DMS 273 treated with DMSO at 0.1 percent for 48 hours (cell line): ENCODE measurements at places on chromosomes 2 and 18.

DNA sequence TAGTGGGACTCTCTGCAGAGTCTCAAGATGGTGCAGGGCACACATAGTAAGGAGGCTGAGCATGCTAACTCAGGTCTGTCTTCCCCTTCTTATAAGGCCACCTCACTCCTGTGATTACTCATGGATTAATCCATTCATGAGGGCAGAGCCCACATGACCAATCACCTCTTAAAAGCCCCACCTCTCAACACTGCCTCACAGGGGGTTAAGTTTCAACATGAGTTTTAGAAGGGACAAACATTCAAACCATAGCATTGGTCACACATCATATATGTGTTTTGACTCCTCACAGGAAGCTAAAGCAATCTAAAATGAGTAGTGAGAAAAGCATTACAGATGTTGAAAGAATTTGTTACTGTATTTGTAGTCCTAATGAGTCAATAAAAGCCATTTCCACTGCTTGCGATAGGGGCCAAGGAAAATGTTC is 57.5 kb downstream of the DTNA start:
- DNase-seq, result no peak

GRCh38 chr2:183543222-183543621 is 419.0 kb downstream of the NUP35 start:
- DNase-seq, result no peak

DNA sequence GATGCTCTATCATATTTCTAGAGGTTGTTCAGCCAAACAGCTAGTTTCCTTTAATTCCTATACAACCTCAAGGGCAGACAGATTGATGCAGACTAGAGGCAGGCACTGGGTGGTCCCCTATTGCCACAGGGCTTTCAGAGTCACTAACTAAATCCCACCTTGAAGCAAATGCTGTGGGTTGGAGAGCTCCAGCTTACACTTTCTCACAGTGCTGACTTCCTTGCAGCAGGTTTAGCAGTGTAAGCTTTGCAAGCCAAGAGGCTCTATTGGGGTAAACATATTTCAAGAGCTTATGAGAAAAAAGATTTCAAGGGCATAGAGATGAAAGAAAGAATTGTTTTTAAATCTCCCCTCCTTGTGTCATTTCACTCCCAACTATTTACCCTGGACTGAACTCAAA is 366.5 kb upstream of the CRIM1 start:
- DNase-seq, result no peak

DNA sequence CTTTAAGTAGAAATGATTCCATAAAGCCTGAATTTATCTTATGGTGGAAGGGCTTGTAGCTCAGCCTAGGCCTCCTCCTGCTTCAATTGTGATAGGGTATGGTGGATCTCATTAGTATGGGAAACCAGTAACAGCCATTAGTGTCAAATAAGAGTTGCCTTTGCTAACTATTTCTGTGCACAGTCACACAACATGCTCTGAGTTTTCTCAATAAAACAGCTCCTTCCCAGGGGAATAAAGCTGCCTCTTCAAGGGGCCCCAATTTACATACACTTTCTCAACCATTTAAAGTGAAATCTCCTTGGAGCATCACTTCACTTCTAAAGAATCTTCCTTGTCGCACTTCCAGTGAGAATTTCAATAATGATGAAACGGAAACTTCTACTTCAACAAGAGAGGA is 53.4 kb downstream of the KLF7 start:
- DNase-seq, result no peak

GRCh38 chr2:160590664-160591063 is 97.1 kb upstream of the RBMS1 start:
- DNase-seq, result no peak

- no peak for DNase-seq
Observed at GRCh38 chr2:121173112-121173511, 111.9 kb downstream of the TFCP2L1 start.

- no peak for DNase-seq
Observed at GRCh38 chr2:143697744-143698143, 568.5 kb downstream of the ARHGAP15 start.

GRCh38 chr2:28496781-28497180 is 921 bp downstream of the PLB1 start:
- DNase-seq, result no peak

DNA sequence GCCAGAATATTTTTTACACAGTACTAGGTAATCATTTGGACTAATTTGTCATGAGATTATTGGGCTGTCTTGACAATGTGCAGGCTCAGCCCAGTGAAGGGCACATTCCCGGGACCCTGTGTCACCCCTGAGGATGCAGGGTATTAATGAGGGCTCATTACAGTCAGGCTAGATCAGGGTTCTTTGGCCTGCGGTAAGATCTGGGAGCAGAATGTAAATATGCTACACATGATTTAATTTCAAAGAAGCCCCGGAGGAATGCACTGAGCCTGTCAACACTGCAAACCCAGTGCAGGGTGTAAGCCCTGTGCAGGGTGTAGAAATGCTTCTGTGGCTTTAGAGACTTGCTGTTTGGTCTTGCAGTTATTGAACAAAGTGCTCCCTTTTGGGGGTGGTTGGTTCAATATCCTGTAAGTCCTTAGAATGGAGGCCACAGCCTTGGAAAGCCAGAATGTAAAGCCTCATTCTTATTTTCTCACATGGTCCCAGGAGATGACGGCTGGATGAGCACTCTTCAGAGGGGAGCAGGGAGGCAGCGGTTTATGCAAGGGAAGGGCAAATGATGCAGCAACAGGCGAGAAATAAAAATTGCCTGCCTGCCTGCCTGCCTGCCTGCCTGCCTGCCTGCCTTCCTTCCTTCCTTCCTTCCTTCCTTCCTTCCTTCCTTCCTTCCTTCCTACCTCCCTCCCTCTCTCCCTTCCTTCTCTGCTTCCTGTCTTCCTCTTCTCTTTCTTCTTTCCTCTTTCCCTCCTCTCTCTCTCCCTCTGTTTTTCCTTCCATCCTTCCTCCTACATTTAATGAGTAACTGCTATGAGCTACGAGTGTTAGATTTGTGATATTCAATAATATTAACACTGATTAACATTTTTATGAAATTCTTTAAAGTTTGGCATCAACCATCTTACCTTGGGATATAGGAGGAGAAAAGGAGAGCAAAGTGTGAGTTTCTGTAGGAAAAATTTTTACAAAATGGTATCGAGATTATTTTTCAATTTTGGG is 148.8 kb downstream of the VAPA start:
- DNase-seq, result no peak

DNA sequence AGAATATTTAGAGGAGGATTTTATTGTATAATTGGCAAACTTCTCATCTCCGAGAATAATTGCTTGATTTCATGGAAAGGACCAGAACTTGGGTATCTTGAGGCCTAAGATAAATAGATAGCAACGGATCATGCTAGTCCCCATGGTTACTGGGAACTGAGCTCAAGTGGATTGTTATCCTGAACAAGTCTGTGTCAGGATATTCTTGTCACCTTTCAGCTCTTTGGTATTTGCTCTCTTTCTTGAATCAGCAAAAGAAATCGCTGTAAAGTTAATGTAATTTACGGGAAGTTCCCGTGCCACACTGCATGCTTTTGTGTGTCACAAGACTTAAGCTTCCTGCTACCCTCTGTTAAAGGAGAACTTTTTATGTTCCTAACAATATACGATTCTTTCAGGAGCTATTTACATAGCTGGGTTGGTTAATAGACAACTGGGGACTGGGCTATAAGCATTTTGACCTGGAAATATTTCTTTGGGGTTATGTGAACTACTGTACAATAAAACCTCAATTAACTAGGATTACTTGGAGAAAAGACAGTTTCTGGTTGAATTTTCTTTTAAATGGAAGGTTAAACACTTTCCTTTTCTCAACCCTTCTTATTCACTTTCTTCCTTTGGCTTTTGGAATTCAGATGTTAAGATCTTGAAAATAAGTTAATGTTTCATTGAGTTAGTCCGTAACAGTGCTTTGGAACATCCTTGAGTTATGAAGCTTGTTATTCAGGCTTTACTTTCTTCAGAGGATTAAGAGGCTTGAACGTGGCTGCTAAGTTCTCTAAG is 151.2 kb downstream of the FMNL2 start:
- DNase-seq, result no peak

- no peak for DNase-seq
Observed at GRCh38 chr2:238483656-238484055, 56.9 kb downstream of the ASB1 start.

- no peak for DNase-seq
Observed at GRCh38 chr2:97900806-97901205, 94.9 kb downstream of the TMEM131 start.

DNA sequence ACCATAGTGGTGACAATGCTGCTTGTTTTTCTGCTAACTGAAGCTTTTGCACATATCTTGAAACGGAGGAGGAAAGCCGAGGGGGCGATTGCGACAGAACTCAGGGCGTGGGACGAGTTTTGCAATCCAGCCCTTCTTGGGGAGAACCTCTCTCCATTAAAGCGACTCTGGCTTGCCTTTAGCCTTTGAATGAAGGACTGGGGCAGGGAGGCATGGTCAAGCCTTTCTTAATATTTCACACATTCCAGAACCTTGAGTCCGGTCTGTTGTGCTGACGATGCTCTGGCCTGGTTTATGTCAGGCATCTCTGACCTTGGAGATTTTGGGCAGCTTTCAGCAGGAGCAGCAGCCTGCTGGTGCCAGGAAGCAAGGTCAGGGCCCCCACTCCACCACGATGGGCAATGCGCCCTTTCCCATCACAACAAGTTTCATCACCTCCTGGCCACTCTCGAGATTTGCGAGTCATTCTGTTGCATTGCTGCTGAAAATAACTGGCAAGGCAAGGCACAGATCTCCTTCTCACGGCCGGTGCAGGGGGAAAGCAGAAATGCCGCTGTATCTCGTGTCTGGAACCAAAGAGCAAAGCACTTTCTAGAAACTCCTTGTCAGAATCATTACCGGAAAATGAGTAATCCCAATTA is 10.8 kb downstream of the EMILIN2 start:
- no peak for DNase-seq

DNA sequence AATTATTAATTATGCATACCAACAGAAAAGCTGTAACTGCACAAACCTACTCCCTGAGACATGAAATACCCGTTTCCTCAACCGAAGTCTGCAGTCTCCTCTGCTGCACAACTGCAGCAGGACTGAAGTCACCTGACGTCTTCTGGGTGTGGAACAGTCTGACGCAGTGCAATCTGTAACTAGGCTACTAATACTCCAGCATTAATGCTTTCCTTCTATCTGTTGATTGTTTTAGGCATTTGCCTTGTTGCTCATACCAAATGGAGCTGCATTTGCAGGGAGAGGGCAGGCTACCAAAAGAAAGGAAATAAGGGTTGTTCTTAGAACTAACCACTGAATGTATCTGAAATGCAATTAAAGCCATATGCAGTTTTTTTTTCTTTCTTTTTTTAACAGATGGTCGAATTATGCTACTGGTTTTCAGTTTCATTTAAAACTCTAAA is 40.1 kb downstream of the RTN4 start:
- peak; percentile 72 for DNase-seq

GRCh38 chr18:3554811-3555427 is 104.9 kb downstream of the TGIF1 start:
- no peak for DNase-seq

DNA sequence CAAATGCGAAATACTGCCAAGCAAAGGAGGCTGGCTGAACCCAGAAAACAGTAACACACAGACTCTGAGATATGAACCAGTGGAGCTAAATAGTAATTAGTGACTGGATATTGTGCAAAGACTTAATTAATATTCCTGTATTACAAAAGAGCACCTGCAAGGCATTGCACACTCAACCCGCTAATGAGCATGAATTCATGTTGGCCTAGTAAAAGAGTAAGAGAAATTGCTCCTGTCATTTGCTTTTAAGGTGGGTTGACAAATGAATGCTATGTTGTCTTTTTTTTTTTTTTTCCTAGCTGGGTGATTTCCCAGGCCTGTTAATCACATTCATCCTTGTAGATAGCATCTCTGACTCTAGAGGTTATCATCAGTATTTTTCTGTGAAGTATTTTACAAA is 87.0 kb upstream of the CERS6 start:
- no peak for DNase-seq

- DNase-seq, result no peak
Observed at GRCh38 chr2:238938401-238939055, 90.6 kb downstream of the TWIST2 start.

GRCh38 chr2:200447139-200447855 is 62.6 kb downstream of the KCTD18 start:
- DNase-seq, result no peak

- DNase-seq, result no peak
Observed at GRCh38 chr2:118940486-118941120, 1.4 kb upstream of the MARCO start.

DNA sequence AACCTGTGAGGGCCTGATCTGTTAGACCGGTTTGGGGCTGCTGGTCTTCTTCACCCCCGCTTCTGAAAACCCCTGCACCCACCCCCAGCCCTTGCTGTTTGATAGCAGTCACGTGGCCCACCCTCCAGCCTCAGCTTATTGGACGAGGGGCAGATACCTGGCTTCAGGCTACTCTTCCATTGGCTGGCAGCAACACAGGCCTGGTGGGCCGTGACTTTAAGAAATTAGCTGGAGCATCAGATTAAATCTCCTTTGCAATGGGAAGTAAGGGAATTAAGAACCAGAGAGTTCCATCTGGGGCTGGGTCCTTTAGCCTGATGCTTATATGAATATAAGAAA is 107.3 kb downstream of the KLHL29 start:
- DNase-seq, result no peak

GRCh38 chr2:57373530-57373929 is 673.1 kb upstream of the VRK2 start:
- no peak for DNase-seq

DNA sequence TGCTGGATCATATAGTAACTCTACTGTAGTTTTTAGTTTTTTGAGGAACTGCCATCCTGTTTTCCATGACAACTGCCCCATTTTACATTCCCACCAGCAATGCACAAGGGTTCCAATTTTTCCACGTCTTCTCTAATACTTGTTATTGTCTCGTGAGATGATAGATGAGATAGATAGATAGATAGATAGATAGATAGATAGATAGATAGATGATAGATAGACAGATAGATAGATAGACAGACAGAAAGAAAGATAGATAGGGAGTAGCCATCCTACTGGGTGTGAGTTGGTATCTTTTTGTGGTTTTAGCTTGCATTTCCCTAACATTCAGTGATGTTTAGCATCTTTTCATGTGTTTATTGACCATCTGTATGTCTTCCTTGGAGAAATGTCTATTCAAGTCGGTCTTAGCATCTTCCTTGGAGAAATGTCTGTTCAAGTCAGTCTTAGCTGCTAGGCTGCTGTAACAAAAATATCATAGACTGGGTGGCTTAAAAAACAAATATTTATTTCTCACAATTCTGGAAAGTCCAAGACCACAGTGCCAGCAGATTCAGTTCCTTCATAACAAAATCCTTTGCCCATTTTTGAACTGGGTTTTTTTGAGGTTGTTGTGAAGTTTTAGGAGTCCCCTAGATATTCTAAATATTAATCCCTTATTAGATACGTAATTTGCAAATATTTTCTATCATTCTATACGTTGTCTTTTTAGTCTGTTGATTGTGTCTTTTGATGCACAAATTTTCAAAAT is 98.5 kb downstream of the BIN1 start:
- DNase-seq, result no peak

GRCh38 chr2:1781291-1782080 is 37.2 kb upstream of the PXDN start:
- DNase-seq, result no peak

DNA sequence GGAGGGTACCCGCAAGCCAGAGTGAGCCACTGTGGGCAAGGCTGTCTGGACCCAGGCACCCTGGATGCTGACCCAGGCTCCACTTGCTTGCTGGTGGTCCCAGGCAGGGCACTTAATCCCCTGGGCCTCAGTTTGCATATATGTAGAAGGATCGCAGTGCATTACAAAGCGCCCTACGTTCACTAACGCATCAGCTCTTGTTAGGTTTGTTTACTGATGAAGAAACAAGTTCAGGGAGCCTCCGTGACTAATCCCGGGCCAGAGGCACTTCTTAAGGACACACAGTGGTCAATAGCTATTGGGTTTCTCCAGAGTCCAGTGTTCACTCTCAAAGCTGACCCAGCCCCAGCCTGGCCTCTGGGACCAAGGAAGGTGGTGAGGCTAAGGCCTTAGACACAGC is 70.2 kb downstream of the LBH start:
- no peak for DNase-seq
